Hippocampal formation (tissue), 2 donors: ENCODE measurements at places on chromosomes 13 and 19.

GRCh38 chr19:33458171-33458633, 63.4 kb downstream of the PEPD start:
- no peak for DNase-seq

- DNase-seq: no peak
These were observed 291.4 kb downstream of the IRS2 start for GRCh38 chr13:109494925-109495369.

DNA sequence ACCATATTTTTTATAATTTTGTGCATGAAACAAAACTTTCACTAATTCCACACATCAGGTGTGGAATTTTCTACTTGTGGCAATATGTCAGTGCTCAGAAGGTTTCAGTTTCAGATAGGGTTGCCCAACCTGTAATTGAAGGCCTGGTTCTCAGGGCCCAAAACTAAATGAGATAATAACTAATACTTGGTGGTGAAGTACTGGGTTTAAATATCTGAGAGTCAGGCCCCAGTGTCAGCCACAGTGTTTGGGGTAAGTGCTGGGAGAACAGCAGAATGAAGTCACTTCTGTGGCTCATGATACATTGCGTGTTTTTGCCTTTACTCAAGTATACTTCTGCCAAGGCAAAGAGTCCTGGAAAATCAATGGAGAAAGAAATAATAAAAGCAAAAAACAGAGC, 5.6 kb downstream of the SAFB start:
- no peak for DNase-seq

GRCh38 chr19:41412953-41413352, 14.2 kb downstream of the B3GNT8 start:
- DNase-seq: no peak

DNA sequence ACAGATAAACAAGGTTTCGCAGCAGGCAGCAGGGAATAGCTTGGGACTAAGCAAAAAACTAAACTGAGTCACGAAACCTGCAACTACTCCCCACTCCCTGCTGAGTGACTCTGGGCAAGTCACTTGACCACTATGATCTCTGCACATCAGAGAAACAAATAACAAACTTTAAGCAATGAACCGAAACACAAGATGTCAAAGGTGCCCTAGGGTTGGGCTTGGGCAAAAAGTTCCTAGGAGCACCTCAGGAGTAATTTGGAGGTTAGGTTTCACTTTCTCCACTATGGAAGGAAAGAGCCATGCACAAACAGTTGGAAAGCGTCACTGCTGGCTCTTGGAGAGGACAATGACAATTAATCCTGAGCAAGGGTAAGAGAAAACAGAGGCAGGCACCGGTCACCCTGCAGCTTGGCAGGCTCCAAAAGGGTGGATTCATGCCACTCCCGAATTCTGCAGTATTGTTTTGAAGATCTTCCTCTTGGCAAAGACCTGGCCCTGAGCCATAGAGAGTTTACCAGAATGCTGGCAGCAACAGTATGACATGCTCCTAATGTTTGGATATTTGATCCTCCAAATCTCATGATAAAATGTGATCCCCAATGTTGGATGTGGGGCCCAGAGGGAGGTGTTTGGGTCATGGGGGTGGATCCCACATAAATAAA, 60.3 kb downstream of the CRYL1 start:
- no peak for DNase-seq
